ENCODE measurements at places on chromosomes 11 and 22. TPM values are rescaled to one million over a fixed set of nuclear protein-coding genes. Genes with fewer than 3 reads are reported as not detected.

GRCh38 chr22:19526702-19527111 lies 2.5 kb upstream of the CLDN5 start:
- no peak for DNase-seq

DNA sequence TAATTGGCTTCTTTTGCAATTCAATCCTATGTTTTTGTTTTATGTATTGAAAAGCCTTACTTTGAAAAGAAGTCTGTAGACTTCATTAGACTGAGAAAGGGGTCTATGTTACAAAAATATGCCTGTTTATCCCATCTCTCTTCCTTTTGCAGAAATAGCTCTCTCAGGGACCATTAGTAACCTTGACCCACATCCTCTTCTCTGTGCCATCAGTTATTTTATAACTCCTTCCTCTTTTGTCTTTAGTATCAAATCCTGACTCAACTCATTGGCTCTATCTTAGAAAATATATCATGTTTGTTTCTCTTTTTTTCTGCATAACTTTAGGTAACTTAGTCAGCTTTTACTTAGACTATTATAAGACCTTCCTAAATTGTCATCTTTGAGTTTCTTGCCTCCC lies 20.3 kb downstream of the ZC3H12C start:
- no peak for DNase-seq

Gene KRTAP5-10
- not detected for total RNA-seq

Gene NOX4
- total RNA-seq: 1.5 TPM

- DNase-seq: peak; percentile 42
Observed at GRCh38 chr22:20305894-20306645, 13.8 kb downstream of the DGCR6L start.

DNA sequence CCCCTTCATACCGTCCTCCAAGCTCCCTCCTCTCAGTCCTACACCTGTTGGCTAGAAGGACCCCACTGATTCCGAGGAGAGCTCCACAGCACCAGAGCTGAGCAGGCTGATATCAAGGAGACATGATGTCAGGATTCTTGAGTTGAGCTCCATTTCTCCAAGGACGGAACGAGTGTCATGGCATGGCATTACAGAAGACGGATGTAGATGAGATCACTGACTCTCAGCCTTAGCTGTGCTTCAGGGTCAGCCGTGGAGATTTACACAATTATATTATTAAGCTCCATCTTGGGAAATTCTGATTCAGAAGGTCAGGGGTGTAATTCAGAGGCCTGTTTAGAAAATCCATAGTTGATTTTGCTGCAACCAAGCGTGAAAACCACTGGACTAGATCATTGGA lies 428.9 kb upstream of the B3GAT1 start:
- no peak for DNase-seq

Gene LRRC56
- 0.16 TPM for total RNA-seq

Gene ZNF280B
- total RNA-seq: 0.49 TPM

DNA sequence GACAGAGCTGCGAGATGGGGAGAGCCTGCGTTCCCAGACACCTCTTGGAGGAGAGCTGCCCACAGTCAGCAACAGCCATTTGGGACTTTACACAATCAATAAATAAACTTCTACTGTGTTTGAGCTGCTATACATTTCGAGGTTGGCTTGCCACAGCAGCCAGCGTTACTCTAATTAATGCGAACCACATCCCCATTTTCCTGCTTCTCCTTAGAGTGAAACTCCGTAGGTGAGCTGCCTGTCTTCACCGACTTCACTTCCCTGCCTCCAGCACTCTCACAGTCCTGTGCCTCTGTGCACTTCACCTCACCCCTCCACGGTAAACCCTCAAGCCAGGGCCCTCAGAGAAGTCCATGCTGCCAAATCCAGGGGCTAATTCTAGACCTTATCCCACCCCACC lies 5.9 kb upstream of the SLC22A12 start:
- peak; percentile 22 for DNase-seq
